Putamen (tissue), 1 donor: ENCODE measurements at places on chromosomes 3 and 15.

DNA sequence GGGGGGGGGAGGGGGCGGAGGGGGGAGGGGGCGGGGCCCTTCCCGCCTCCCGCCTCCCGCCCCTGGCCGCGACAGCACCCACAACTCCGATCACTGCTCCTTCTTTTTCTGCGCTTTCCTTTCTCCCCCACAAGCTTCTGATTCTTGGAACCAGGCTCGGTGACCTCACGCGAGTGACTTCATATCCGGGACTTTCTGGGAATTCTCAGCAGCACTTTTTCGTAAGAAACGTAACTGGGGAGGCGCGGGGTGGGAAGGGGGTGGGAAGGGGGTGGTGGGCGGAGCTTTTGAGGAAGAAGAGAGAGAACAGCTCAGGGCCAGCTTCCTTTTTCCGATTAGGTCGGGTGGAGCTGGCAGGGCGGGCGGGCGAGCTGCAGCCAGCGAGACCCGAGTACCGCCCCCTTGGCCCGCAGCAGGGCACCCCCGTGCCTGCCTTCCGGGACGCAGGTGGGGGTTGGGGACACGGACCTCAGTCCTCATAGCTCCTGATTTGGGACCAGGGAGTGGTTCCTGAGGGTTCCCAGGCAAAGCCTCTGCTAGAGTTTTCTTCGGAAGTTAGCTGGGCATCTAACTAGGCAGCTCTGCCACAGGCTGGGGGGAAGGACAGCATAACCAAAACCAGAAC, 14.6 kb downstream of the XIRP1 start:
- DNase-seq, result peak; percentile 84

DNA sequence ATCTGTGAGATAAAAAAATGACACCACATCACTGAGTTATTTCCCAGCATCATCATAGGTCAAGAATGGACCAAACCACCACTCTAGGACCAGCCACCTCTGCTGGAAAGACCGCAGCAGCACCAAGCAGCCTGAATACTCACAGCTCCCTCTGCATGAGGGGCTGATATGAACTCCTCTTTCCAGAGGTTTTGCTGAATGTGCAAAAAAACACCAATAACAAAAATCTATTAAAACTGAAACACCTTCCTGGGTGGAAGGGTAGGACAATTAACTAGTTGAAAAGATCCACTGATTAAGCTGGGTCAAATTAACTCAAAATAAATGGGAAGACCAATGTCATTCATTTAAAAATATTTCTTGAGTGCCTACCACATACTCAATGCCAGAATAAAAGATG, 28.9 kb upstream of the KCNMB3 start:
- no peak for DNase-seq

DNA sequence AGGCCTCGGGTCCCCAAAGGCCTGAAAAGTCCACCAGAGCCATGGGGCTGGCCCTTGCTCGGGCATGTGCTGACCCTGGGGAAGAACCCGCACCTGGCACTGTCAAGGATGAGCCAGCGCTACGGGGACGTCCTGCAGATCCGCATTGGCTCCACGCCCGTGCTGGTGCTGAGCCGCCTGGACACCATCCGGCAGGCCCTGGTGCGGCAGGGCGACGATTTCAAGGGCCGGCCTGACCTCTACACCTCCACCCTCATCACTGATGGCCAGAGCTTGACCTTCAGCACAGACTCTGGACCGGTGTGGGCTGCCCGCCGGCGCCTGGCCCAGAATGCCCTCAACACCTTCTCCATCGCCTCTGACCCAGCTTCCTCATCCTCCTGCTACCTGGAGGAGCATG, 1.2 kb downstream of the CYP1A2 start:
- no peak for DNase-seq

DNA sequence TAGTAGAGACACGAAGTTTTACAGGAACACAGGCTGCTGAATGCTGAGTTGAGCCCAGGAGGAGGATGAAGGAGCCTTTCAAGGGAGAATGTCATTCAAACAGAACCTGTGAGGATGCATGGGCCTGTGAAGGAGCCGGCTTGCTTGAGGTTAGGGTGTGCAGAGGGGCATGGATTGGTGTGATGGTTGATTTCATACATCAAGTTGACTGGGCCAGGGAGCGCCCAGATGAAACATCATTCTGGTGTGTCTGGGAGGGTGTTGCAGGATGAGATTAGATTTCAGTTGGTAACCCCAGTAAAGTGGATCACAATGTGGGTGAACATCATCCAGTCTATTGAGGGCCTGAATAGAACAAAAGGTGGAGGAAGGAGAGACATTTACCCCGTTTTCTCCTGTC, 243.6 kb downstream of the EDEM1 start:
- no peak for DNase-seq

- DNase-seq, result no peak
Observed at GRCh38 chr3:125482406-125482805, 37.6 kb downstream of the SNX4 start.
